Mucosa of descending colon (tissue), 3 donors: ENCODE measurements at places on chromosomes 13 and 19. TPM values are rescaled to one million over a fixed set of nuclear protein-coding genes. Genes with fewer than 3 reads are reported as not detected.

ZNF880 gene
- 9.6 TPM for total RNA-seq

MRPS12 gene
- total RNA-seq: 41.2 TPM

DNA sequence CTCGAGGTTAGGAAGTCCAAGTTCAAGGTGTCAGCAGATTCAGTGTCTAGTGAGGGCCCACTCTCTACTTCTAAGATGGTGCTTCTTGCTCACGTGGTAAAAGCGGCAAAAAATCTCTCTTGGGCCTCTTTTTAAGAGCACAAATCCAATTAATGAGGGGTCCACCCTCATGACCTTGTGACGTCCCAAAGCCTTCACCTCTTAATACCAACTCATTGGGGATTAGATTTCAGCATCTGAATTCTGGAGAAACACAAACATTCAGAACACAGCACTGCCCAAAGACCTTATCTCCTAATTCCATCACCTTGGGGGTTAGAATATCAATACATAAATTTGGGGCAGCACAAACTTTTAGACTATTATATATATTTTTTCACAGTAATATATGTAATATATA is 146.4 kb upstream of the GPC6 start:
- DNase-seq: no peak

DNA sequence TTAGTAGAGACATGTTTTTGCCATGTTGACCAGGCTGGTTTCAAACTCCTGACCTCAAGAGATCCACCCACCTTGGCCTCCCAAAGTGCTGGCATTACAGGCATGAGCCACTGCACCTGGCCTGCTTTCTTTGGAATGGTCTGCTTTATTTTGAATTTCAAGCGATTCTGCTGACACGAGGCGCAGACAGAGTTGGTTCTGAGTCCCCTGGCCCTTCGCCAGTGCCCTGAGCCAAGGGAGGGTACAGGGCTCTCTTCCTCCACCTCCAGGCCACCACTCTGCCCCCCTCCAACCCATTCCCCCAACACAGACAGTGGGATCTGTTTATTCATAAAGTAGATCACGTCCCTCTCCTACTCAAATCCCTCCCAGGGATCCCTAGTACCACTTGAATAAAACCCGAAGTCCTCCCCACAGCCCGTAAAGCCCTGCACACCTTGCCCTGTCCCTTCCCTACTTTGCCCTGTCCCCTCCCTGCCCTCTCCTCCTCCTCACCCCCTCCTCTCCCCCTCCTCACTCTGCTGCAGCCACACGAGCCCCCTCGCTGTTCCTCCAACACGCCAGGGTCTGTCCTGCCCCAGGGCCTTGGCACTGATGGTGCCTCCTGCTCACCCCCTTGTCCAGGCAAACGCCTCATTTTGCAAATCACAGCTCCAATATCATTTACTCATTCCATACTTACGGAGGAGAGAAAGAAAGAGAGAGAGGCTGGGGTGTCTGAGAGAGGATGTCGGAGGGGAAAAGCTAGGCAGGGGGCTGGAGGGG is 22.4 kb downstream of the ZNRF4 start:
- DNase-seq: no peak

DNA sequence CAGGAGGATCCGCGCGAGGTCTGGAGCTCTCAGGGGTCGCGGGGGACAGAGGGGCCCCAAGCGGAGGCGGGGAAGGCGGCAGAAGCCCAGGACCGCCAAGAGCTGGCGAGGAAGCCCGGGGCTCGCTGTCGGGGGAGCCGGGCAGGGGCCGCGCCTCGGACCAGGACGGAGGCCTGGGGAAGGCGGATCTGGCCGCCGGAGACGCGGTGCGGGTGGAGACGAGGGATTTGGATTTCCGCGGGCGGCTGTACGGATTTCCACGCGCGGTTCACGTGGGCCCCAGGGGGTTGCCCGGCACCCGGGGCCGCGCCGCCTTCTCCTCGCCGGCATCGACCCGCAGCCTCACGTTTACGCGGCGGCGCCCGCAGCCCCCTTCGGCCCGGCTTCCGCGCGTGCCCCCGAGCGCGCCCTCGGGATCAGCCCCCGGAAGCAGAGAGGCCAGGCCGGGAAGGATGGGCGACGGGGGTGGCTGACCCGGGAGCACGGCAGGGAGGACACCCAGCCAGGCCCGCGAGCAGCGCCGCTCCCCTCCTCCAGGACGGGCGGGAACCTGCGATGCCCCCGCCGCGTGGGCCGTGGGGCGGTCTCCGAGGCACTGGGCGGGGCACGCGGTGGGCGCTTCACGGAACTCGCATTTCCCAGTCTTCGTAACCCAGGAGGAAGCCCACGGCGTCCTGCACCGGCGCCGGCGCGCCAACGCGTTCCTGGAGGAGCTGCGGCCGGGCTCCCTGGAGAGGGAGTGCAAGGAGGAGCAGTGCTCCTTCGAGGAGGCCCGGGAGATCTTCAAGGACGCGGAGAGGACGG is 4.7 kb downstream of the F7 start:
- DNase-seq: peak; percentile 33
